GM23248 (cell line): ENCODE measurements at places on chromosomes 2 and 18. TPM values are rescaled to one million over a fixed set of nuclear protein-coding genes. Genes with fewer than 3 reads are reported as not detected.

DNA sequence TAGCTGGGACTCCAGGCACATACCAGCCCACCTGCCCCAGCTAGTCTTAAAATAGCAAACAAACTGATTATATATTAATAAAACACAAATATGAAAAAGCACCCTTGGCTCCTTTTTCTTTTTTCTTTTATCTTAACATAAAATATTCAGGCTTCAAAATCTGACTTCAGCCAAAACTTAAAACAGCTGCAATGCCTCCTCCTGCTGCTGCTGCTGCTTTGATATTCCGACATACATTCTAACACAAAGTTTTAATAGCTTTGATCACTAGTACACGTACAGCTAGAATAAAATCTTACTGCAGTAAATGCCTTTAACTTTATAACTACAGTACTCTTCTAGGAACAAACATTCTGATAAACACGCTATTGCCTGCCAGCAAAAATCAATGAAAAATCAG, 71.4 kb upstream of the RNU4ATAC start:
- no peak overlapping the region for H3K4me3 ChIP-seq
- H3K27ac ChIP-seq = no peak overlapping the region
- no peaks in the 10 kb centered on the region; the same call in 1 of the 2 replicates for H3K4me1 ChIP-seq

- H3K4me3 ChIP-seq = no peak overlapping the region
- no peak overlapping the region for H3K27ac ChIP-seq
- DNase-seq = no peak
- H3K4me1 ChIP-seq = no peaks in the 10 kb centered on the region
- H3K36me3 ChIP-seq = no peaks in the 10 kb centered on the region
These were observed 80.4 kb downstream of the MC4R start for GRCh38 chr18:60292186-60292585.

- H3K4me3 ChIP-seq = no peak overlapping the region; the same call in 1 of the 2 replicates
- no peaks in the 10 kb centered on the region for H3K4me1 ChIP-seq
- no peaks in the 10 kb centered on the region for H3K36me3 ChIP-seq
- peaks cover 72% of the 10 kb centered on the region for H3K27me3 ChIP-seq
- no peak overlapping the region for H3K27ac ChIP-seq
- no peak for DNase-seq
These were observed 1.0 kb downstream of the CXCR4 start for GRCh38 chr2:136116813-136117390.

The PAPOLG gene
- 6.9 and 8.2 TPM in 2 replicates for polyA plus RNA-seq

DNA sequence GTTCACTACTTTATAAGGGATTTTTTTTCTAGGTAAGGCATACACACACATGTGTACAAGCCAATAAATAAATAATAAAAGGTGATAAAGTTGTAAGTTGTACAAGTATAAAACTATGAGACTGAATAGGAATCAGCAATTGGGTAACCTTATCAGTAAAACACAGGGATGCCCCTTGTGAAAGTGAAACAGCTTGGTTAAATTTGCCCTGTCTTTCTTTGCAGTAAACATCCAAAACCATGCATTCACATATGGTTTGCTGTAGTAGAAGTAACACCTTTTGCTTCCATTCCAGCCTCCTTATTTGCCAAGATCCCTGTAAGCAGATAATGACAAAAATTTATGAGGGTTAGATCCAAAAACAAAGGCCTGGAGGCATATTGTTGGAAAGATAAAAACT, 44.3 kb upstream of the NEUROD1 start:
- H3K27me3 ChIP-seq = peaks cover 6% of the 10 kb centered on the region; the same call in 1 of the 2 replicates
- no peaks in the 10 kb centered on the region for H3K36me3 ChIP-seq
- H3K4me1 ChIP-seq = no peaks in the 10 kb centered on the region
- H3K27ac ChIP-seq = no peak overlapping the region
- no peak overlapping the region for H3K4me3 ChIP-seq

DNA sequence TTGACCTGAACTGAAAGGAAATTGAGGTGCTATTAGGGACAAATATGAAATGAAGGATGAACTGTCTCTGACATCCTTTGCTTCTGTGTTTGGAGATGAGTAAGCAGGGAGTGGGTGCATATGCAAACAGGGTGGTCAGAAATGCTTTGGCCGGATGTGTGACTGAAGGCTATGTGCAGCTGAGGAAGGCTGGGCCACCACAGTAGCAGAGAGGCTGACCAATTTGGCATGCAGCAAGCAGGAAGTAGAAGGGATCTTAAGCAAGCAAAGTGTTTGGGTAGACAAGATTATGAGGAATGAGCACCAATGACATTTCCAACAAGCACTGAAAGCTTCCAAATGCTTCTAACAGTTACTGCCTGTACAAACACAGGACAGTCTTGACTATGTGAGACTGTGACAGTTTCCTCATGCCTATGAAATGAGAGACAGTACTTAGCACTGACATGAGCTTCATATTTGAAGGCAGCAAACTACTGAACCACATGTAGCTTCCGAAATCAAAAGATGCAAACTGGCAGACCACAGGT, 3.3 kb upstream of the ACTR3 start:
- H3K4me1 ChIP-seq = peaks cover 35% of the 10 kb centered on the region
- H3K27ac ChIP-seq = peak overlapping the region; percentile 74
- peak; percentile 91 for DNase-seq
- H3K4me3 ChIP-seq = peak overlapping the region; percentile 46
- no peaks in the 10 kb centered on the region for H3K36me3 ChIP-seq

- DNase-seq = peak; percentile 11
- H3K27ac ChIP-seq = no peak overlapping the region
- H3K4me3 ChIP-seq = no peak overlapping the region
- H3K36me3 ChIP-seq = no peaks in the 10 kb centered on the region
- peaks cover 4% of the 10 kb centered on the region; the same call in 1 of the 2 replicates for H3K4me1 ChIP-seq
These were observed 405.5 kb upstream of the VWC2L start for GRCh38 chr2:214005337-214005736.

The DTNB gene
- polyA plus RNA-seq = 4.0 and 4.1 TPM in 2 replicates

The DYNC1I2 gene
- 74.3 and 76.7 TPM in 2 replicates for polyA plus RNA-seq

- H3K27me3 ChIP-seq = no peaks in the 10 kb centered on the region
- H3K27ac ChIP-seq = no peak overlapping the region
- peaks cover 5% of the 10 kb centered on the region; the same call in 1 of the 2 replicates for H3K4me1 ChIP-seq
- no peaks in the 10 kb centered on the region for H3K36me3 ChIP-seq
These were observed 81.5 kb downstream of the MAPRE2 start for GRCh38 chr18:35122586-35123224.

- H3K4me3 ChIP-seq = no peak overlapping the region
- peak; percentile 52 for DNase-seq
- no peaks in the 10 kb centered on the region for H3K36me3 ChIP-seq
- H3K4me1 ChIP-seq = no peaks in the 10 kb centered on the region
These were observed 58.1 kb downstream of the MYO3B start for GRCh38 chr2:170235860-170236679.

The SLC11A1 gene
- 0.13 and 0.16 TPM in 2 replicates for polyA plus RNA-seq

- no peak for DNase-seq
- no peaks in the 10 kb centered on the region for H3K27me3 ChIP-seq
- no peak overlapping the region for H3K27ac ChIP-seq
- no peaks in the 10 kb centered on the region for H3K36me3 ChIP-seq
These were observed 84.1 kb upstream of the MGAT5 start for GRCh38 chr2:134169788-134170187.

DNA sequence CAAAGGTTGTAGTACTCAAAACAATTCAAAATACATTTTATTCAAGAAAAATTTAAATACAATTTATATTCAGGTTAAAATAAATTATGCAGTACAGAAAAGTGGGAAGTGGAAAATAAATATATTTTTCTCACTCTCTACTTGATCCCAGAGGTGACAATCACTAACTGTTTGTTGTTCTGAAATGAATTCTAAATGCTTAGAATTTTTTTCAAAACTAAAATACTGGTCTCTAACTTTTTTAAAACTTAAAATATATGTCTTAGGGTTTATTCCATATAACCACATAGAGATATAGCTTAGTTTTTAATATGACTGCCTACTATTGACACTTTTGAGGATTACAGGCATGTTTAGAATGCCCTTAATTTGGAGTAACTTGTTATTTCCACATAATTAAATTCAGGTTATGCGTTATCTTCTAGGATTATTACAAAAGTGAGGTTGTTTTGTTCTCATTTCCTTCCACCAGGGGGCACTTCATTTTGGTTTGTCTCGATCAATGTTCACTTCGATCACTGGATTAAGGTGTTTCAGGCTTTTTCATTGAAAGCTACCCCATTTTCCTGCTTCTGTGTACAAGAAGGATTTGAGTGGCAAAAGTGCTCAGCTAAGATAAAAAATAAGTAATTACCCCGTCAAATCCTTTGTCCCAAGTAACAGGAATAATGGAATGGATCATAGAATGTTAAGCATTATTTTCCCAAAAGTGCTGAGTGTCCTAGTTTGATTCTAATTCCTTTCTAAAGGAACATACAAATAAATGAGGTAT, 27.1 kb upstream of the TFPI start:
- no peaks in the 10 kb centered on the region for H3K36me3 ChIP-seq
- H3K4me1 ChIP-seq = peaks cover 17% of the 10 kb centered on the region
- H3K27me3 ChIP-seq = no peaks in the 10 kb centered on the region
- peak overlapping the region; percentile 58 for H3K4me3 ChIP-seq
- H3K27ac ChIP-seq = 0 out of 2 replicates have a peak overlapping the region, but pooled peaks have one; percentile 4
- DNase-seq = peak; percentile 58

DNA sequence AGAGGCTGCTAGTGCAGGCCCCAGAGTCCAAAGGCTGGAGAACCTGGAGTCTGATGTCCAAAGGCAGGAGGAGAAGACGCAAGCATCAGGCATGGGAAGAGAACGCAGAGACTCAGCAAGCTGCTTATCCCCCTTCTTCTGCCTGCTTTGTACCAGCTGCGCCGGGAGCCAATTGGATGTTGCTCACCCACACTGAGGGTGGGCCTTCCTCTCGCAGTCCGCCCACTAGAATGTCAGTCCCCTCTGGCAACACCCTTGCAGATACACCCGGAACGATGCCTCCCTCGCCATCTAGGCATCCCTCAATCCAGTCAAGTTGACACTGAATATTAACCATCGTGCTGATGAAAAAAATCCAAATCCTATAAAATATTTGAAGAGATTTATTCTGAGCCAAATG, 141.6 kb downstream of the TWIST2 start:
- no peaks in the 10 kb centered on the region for H3K27me3 ChIP-seq
- no peaks in the 10 kb centered on the region; the same call in 1 of the 2 replicates for H3K4me1 ChIP-seq
- no peak overlapping the region for H3K27ac ChIP-seq
- no peak overlapping the region for H3K4me3 ChIP-seq

The MYOM1 gene
- polyA plus RNA-seq = 0.42 and 0.64 TPM in 2 replicates

The C18orf63 gene
- polyA plus RNA-seq = not detected in 2 replicates

The NLRC4 gene
- polyA plus RNA-seq = 0.09 and 0.18 TPM in 2 replicates
